ENCODE measurements at places on chromosomes 6 and 20.

GRCh38 chr6:25835442-25836283 is 3.8 kb upstream of the SLC17A1 start:
- no peak for DNase-seq

DNA sequence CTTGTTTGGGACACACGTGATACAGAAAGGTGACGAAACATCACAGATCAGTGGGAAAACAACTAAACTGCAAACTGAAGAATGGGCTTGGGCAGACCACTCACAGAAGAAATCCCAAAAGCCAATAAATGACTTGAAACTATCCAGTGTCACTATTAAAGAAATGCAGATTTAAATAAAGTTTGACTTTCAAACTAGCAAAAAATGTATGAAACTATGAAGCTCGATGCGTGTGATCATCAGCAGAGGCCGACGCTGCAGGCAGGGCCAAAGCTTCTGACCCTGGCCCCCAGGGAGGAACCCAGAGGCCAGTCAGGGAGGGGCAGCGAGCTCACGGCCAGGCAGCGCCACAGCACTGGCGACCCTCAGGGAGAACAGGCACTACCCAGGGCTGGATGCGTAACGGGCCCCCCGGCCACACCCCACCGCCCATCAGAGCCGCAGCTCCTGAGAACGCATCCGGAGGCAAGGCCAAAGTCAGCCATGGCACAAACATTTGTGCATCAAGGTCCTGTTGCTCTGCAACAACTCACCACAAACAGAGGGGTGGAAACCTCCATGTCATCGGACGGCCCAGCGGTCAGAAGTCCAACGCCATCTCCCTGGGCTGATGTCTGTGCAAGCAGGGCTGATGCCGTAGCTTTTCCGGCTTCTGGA is 94.1 kb downstream of the YTHDF1 start:
- DNase-seq: no peak

DNA sequence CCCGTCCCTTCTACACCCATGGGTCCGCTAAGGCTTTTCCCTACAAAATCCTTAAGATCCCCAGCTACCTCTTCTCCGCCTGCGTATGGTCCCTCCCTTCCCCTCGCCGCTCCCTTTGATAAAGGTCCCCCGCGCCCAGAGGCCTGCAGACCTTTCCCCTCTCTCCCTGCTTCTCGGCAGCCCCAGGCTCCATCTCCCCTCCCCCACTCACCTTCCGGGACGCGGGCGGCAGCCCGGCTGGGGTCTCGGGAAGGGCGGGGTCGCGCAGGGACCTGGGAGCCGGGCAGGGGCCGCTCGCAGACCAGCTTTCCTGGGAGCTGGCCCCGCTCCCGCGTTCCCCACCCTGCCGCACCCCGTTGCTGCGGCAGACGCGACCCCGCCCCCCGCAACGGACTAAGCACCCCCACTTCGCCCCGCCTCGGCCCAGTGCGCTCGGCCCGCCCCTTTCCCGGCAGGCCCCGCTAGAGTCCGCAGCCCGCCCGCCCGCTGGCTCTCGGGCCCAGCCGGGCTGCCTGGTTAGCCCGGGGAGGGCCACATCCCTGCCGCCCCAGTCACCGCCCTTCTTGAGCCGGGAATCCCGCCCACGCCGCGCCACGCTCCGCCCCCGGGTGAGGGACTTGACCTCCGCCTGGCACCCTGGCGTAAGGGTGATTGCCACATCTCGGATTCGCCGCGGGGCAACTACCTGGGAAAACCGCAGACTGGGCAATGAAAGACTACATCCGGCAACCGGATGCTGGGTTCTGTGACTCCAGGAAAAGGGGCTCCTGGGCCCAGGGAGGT is at the start of gene FLOT1:
Gene FLOT1, minus strand, starts transcription at position 372 of the 783 bp plus-strand sequence. CDS start 498 bp downstream, outside the sequence.
- peak; percentile 99 for DNase-seq

DNA sequence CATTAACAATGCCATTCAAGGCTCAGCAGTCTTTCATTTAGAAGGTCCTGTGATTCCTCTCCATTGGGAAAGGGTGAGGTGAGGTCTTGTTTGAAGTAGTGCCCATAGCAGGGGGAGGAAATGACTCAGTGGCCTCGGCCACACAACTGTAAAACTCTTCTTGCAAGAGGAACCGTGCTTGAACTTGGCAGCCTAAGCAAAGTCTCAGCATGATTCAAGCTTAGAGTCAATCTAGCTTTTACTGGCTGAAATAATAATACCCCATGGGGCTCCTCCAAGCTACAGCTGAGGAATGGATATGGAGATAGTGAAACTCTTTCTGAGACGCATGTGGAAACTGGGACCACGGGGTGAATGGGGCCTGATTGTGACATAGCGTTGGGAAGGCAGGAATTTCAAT is 428.2 kb downstream of the BMP2 start:
- DNase-seq: peak; percentile 81

- DNase-seq: peak; percentile 69
Measured at GRCh38 chr20:9889270-9889981, 50.5 kb upstream of the PAK5 start.

GRCh38 chr6:73722318-73723060 is 26.5 kb downstream of the CD109 start:
- DNase-seq: peak; percentile 94

DNA sequence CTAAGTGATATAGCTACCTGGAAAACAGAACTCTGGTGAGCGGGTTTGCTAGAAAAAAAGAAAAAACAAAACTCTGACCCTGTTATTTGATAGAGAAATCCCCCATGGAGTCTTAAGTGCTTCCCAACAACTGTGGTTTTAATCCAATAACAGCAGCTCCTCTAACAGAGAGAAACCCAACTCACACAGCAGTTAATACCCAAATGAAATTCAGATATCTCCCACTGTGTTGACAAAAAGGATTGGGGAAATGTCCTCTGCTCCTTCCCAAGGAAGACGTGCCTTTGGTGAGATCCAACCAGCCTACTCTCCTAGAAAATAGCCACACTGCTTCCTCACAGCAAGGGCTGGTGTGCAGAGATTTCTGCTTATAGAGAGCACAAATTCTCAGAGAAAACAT is 200.4 kb upstream of the FBXL4 start:
- no peak for DNase-seq

- peak; percentile 71 for DNase-seq
Measured at GRCh38 chr6:30100585-30101443, 12.1 kb downstream of the TRIM31 start.

- DNase-seq: no peak
Measured at GRCh38 chr6:137248702-137249101, 29.5 kb upstream of the IFNGR1 start.

- no peak for DNase-seq
Measured at GRCh38 chr20:14855171-14855570, 517.8 kb upstream of the FLRT3 start.

Measured in M059J (cell line).